Vein endothelial cell (primary cell): ENCODE measurements at places on chromosomes 13 and 19. TPM values are rescaled to one million over a fixed set of nuclear protein-coding genes. Genes with fewer than 3 reads are reported as not detected.

The TIMM44 gene
- total RNA-seq = 44.7 and 44.8 TPM in 2 replicates

The ZIC2 gene
- total RNA-seq = under 0.01 TPM in 1 of 2 replicates, not detected in the other

The NDUFA7 gene
- total RNA-seq = 36.6 and 43.3 TPM in 2 replicates

The ATP4B gene
- total RNA-seq = under 0.01 TPM in 1 of 2 replicates, not detected in the other

The GPR108 gene
- total RNA-seq = 42.7 and 50.6 TPM in 2 replicates

The C19orf53 gene
- 60.8 and 79.0 TPM in 2 replicates for total RNA-seq

The SHC2 gene
- 12.8 and 15.4 TPM in 2 replicates for total RNA-seq

The ZNF154 gene
- total RNA-seq = 0.33 and 3.7 TPM in 2 replicates

The C1QTNF9 gene
- total RNA-seq = not detected in 2 replicates

The ADAMTSL5 gene
- 0.65 TPM in 1 of 2 replicates, not detected in the other for total RNA-seq

The HNRNPUL1 gene
- 160 and 163 TPM in 2 replicates for total RNA-seq

The SAMD1 gene
- 26.3 and 37.6 TPM in 2 replicates for total RNA-seq

The FUT1 gene
- 6.5 and 8.5 TPM in 2 replicates for total RNA-seq

The ZNF540 gene
- 0.19 and 0.33 TPM in 2 replicates for total RNA-seq

The NRTN gene
- not detected in 2 replicates for total RNA-seq

The ZNF570 gene
- 6.2 and 7.5 TPM in 2 replicates for total RNA-seq

The GARIN5B gene
- not detected in 2 replicates for total RNA-seq

The SUPT5H gene
- 85.1 and 98.3 TPM in 2 replicates for total RNA-seq

The NKPD1 gene
- total RNA-seq = 0.65 TPM in 1 of 2 replicates, not detected in the other

The KLK11 gene
- not detected in 2 replicates for total RNA-seq

The FSTL3 gene
- 8.4 and 32.3 TPM in 2 replicates for total RNA-seq
